ENCODE measurements at places on chromosomes 16 and 17. TPM values are rescaled to one million over a fixed set of nuclear protein-coding genes. Genes with fewer than 3 reads are reported as not detected.

DNA sequence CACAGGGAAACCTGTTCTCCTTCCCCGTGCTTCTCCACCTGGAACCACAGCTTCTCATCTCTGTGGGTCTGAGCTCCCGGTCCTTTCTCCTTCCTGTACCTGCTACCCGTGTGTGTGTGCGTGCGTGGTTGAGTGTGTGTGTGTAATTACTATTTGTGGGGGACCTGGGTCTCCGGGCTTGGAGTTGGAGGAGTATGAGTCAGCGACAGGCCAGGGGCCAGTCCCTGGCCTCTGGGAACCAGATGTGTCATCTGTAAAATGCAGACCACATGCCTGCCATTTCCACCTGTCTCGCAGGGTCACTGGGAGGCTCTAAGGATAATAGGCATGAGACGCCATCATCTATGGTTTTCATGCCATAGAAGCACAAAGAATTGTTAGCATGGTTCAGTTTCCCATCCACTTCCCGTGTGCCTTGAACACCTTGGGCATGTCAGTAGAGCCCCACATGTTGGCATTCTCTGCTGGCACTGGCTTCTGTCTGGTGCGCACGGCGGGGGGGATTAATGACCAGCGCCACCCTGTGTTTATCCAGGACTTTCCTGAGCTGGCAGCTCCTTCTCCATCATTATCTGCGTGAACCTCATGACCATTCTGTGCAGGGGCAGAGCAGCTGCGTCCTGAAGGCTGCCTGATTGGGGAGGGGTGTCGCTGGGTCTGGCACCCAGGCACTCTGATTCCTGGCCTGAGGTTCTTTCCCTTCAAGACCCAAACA, 1.5 kb downstream of the ZNF205 start:
- no peak for DNase-seq

DNA sequence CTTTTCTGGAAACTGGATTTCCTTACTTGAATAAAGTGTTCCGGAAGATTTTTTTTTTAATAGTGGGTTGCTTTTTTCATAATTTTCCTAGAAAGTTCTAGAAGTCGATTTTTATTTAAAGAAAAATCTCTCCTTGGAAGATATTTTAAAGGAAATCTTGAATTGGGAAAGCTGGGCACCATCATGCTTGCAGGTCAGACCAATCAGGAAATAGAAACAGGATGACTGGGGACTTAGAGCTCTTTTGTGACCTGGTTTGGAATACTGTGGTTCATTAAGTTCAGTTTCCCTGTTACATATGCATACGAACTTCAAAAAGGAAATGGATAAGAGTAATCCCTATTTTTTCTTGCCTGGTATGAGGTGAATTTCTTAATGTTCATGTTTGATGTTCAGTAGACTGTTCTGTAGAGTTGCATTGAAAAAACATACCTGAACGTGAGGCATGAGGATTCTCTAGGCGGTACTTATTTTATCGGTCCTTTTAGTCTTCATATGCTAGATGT, 1.2 kb downstream of the NFATC3 start:
- DNase-seq: no peak

GRCh38 chr16:17835118-17835876, 364.5 kb upstream of the XYLT1 start:
- DNase-seq: no peak

DNA sequence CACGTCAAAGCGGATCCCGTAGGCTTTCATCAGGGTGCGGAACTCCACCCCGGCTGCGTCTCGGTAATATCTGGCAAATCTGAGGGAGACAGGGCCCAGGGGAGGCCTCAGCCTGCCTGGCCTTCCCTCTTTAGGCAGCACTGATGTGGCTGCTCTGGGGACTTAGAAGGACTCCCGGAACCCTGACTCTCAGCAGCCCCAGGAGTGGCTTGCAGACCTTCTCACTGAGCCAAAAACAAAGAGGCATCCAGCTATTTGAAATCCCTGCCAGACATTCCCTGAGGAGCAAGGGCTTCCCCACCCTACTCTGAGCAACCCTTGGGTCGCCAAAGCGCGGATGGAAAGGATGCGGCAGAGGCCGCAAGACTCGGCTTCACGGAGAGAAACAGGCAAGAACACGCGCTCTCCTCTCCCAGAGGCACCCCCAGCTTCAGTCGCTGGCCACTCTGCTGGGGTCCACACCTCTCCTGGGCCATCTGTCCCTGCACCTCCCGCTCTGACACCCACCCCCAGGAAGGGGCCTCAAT, 7.9 kb downstream of the P2RX5 start:
- no peak for DNase-seq

DNA sequence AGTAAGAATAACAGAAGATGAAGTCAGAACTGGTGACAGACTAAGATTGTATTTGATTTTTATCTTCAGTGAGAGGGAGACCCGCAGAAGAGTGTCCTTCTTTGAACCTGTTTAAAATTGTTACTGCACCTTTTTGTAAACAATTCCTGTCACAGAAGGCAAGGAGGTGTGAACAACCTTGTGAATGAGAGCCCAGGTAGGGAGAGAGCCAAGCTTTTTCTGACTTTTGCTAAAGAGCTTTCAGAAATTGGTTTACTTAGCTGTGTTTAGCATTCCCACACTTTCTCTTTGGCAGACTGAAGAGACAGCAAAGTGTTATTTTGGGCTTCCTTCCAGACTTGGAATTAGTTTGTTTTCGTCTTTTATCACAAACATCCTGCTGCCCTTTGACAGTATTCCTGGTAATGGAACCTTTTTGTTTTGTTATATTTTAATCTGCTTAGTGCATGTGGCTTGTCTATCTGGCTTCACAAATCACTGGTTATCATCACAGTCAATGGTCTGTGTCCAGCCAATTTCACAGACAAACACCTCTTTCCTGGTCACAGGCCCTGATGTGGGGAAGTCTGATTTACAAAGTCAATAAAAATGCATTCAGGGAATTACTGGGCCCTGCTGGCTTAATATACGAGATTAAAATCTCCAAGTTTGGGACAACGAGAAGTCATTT, 85.7 kb upstream of the HS3ST2 start:
- DNase-seq: peak; percentile 24

DNA sequence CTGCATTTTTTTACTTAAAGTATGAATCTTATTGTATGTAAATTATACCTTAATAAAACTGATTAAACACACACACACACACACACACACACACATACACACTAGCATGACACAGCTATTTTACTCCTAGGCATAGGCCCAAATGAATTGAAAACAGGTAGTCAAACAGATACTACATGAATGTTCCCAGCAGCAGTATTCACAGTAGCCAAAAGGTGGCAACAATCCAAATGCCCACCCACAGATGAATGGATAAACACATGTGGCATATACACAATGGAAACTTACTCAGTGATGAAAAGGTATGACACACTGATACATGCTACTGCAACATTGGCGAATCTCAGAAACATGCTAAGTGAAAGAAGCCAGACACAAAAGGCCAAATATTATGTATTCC, 223.5 kb downstream of the CYB561 start:
- DNase-seq: no peak

DNA sequence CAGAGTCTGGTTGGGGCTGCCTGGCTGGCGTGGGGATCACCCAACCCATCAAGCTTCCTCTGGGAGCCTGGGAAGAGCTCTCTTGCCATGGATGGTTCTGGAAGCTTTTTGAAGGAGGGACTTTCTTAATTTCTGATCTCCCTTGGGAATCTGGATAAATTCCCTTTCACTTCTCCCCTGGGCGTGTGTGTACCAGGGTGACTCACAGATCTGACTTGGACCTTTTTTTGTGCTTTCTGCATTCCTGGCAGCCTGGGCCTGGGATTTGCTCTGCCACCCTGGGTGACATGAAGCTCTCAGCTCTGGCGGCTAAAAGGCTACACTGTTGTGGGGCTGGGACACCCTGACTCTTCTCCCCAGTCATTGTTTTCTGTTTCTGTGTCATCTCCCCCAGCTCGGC, 70.1 kb downstream of the ABCC1 start:
- DNase-seq: no peak

DNA sequence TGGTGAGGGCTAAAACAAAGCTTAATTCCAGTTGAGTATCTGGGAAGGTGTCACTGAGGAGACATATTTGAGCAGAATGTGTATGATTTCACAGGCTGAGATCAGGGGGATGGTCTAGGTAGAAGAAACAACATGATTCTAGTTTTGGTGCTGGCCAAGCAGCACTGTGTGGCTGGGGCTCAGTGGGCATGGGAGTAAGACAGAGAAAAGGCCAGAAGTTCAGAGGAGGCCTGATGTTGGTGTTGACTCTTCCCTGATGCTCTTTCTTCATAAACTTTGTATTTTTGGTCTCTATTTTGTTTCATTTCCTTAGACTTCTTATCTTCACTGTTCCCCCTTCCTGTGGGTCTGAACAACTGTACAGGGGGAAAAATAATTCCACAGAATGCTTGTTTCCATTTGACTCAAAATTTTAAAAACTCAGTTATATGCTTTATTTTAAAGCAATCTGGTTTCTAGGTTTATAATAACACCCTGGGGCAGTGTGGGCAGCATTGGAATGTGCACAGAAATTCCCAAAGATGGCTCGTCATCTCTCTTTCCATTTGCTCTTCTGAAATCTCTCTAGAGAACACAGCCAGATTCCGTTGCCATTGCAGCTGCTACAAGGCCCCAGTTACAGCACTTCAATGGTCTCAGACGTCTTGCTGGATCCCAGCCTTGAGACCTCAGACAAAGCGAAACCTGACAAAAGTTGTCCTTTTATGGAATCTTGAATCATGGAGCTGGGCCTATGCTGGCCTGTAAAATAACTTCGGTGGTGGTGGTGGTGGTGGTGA, 68.3 kb downstream of the SNX11 start:
- DNase-seq: no peak

GRCh38 chr16:7967996-7968509, 622.3 kb downstream of the TMEM114 start:
- DNase-seq: no peak

DNA sequence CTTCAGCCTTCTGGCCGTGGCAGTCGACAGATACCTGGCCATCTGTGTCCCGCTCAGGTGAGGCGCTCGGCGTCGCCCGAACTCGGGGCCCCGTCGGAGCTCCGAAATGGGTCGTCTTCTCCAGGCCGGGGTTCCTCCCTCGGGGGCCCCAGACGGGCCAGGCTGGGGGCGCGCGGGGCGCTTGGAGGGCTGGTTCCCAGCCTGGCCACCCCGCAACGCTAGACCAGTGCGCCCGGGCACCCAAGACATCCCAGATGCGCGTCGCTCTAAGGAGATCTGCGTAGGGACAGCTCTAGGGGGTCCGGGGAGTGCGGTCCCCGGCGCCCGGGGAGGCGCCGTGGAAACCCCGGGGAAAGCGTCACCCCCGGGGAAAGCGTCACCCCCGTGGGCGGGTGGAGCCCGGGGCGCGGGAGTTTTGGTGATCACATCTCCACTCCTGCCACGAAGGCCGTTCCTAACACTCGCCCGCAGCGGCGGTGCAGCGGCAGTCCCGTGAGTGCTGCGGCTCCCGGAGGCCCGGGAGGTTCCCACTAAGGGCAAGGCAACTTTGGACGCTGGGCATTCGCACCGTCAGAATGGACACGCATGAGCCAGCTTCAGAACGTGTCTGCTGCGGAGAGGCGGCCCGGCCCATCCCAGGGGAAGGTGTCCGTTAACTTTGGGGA, 729 bp downstream of the ADORA2B start:
- DNase-seq: no peak

DNA sequence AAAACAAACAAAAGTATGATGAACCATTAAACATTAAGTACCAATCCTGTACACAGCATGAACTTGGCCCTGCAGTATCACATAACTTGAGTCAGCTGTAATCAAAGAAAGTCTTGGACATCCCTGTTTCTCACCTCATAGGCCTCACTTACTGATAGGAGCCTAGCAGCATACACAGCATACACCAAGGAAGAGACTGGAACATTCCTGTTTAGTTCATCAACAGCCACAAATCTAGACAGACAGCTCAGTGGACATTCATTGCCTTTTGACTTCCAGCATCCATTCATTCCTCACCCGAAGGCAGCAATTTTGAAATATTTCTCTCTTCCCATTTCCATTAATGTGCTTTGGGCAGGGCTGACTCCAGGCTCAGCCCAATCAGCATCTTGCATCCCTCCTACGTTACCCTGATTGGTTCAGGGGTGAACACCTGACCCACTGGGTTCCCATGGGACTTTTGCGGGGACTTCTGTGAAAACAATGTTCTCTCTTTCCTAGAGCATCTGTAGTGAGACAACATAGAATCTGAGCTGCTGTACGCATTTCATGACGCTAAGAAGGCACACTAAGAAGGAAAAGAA, 336.7 kb upstream of the ZFHX3 start:
- no peak for DNase-seq

- no peak for DNase-seq
Observed at GRCh38 chr17:29041571-29041970, 1.4 kb upstream of the PIPOX start.

GRCh38 chr16:58399718-58400633, 7.7 kb downstream of the GINS3 start:
- no peak for DNase-seq

- DNase-seq: no peak
Observed at GRCh38 chr16:67165121-67166078, 855 bp downstream of the HSF4 start.

DNA sequence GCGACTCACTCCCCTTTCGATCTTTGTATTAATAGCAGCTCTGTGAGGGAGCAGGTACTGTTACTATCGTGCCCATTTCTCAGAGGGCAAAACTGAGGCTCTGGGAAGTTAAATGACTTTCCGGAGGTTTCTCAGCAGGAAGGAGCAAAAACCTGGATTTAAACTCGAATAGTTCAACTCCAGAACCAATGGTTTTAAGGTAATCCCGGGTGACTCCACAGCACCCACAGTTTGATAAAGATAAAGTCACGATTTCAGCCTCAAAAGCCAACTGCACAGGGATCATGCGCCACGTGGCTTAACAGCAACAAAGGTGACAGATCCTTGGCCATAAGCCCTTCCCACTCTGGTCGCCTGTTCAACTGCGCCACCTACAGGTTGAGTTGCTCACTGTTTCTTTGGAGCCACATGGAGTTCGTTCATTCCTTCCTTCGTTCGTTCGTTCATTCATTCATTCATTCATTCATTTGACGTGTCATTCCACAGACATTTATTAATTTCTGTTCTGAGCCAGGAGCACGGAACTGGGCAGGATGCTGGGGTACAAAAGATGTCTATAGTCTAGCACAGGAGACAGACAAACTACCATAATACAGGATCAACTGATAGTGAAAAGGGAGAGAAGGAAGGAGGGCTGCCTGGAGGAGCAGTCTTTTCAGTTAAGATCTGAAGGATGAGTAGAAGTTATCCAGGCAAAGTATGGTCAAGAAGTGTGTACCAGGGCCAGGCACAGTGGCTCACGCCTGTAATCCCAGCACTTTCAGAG, 134.8 kb downstream of the HS3ST2 start:
- peak; percentile 16 for DNase-seq

- no peak for DNase-seq
Observed at GRCh38 chr17:36529121-36529520, 5.5 kb downstream of the MYO19 start.

- DNase-seq: no peak
Observed at GRCh38 chr17:5237541-5238016, 2.9 kb upstream of the SCIMP start.

Gene ZNF287
- polyA plus RNA-seq: 9.3 TPM

Gene ABCC11
- polyA plus RNA-seq: 0.30 TPM

Gene TMEM235
- 0.21 TPM for polyA plus RNA-seq

Gene TERB1
- polyA plus RNA-seq: 0.23 TPM

Gene CCL7
- polyA plus RNA-seq: not detected

Gene PRDM7
- 0.33 TPM for polyA plus RNA-seq

Gene PLCD3
- polyA plus RNA-seq: 12.0 TPM

Gene PHOSPHO1
- 6.2 TPM for polyA plus RNA-seq

Gene LITAFD
- 0.14 TPM for polyA plus RNA-seq

Gene CCDC154
- 10.0 TPM for polyA plus RNA-seq

Gene STX1B
- polyA plus RNA-seq: 0.66 TPM

Gene HS3ST6
- polyA plus RNA-seq: 0.09 TPM

Gene SYCE1L
- polyA plus RNA-seq: 3.5 TPM

Gene ENO3
- 21.0 TPM for polyA plus RNA-seq

Data from right lung (tissue), 10 donors.